Activated naive CD8-positive, alpha-beta T cell treated with anti-CD3 and anti-CD28 coated beads, Interleukin-2, amount 10 ng/mL, durations not matched to agents 7 days and 5 days (primary cell): ENCODE measurements at places on chromosomes 1 and 21. TPM values are rescaled to one million over a fixed set of nuclear protein-coding genes. Genes with fewer than 3 reads are reported as not detected.

- DNase-seq: no peak
Measured at GRCh38 chr1:227343206-227343605, 24.9 kb upstream of the CDC42BPA start.

DNA sequence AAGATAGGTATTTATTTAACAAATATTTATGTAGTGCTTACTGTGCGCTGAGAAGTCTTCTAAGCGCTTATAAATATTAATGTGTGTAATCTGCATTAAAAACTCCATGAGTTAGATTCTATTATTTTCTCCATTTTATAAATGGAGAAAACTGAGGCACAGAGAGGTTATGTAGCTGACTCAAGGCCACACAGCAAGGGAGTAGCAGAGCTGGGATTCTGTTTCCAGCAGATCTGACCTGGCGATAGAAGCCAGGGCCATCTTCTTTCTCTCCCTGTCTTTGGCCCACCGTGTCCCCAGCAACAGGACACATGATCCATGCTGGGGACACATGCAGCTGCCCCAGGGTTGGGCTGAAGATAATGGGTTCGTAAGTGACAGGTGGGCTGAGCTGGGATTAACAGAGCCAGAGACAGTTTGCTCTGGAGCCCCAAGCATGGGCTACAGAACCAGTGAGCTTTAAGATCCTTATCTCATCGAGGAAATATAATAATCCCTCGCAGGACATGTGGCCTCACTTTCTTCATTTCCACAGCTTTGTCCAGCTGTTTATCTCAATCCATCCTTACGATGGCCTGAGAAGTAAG is 30.3 kb downstream of the IGSF21 start:
- DNase-seq: no peak

GRCh38 chr1:90133133-90133532 is 138.2 kb downstream of the ZNF326 start:
- no peak for DNase-seq

GRCh38 chr1:65674522-65674921 is 118.2 kb upstream of the PDE4B start:
- DNase-seq: no peak

DNA sequence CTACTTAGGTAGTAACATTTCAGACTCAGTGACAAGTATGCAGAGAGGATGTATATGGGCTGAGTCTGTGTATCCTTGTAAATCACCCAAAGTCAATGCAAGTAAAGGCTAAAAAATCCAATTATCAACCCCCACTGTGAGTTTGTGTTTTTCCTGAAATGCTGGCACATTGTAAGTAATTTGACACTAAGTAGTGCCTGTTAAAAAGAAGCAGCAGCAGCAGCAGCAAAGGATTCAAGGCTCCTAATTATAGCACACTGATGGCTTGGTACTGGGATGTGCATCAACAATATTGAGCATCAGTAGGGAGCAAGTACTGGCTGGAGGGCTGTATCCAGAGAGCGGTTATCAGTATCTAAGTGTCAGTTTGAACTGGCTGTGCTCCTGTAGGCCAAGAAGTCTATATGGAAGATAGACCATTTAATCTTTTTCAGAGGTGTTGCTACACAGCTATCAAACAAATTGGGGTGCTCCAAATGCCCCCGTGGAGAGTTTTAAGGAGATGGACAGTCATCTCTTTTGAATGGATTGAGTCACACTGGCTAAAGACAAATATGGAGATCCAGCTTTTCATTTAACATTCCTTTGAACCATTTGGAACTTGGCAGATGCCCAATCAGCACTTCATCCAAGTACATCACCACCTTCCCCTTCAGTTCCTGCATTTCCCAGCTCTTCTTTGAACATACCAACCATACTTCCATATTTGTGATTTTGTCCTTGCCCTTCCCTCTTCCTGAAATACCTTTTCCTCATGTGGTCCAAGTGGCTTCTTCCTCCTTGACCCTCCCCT is 241.2 kb upstream of the ST6GALNAC5 start:
- DNase-seq: no peak

BRINP2 gene
- total RNA-seq: not detected

- no peak for DNase-seq
Measured at GRCh38 chr1:239457491-239458143, 71.2 kb downstream of the CHRM3 start.

SLC30A10 gene
- not detected for total RNA-seq

- DNase-seq: no peak
Measured at GRCh38 chr21:42125571-42126544, 54.7 kb downstream of the UMODL1 start.

DNA sequence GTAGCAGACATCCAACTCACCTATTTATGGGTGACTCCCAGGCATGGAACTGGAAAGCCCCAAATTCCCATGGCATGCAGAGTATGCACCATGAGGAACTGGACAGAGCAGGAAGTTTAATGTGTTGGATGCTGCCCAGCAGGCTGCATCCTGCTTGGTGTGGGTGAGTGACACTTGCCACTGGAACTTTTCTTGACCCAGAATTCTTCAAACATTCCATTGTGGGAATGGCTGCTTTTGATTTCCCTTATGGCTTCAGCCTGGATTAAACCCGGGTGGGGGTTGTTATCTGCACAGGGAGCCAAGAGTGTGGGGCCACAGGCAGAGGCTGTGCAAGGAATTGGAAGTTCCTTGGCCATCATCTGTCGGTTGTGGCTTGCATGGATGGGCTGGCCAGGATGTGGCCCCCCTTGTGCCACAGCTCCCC is 26.9 kb upstream of the BACE2 start:
- no peak for DNase-seq

B3GALT2 gene
- total RNA-seq: 6.0 TPM

GRCh38 chr1:237730826-237731350 is 159.8 kb downstream of the ZP4 start:
- no peak for DNase-seq

DNA sequence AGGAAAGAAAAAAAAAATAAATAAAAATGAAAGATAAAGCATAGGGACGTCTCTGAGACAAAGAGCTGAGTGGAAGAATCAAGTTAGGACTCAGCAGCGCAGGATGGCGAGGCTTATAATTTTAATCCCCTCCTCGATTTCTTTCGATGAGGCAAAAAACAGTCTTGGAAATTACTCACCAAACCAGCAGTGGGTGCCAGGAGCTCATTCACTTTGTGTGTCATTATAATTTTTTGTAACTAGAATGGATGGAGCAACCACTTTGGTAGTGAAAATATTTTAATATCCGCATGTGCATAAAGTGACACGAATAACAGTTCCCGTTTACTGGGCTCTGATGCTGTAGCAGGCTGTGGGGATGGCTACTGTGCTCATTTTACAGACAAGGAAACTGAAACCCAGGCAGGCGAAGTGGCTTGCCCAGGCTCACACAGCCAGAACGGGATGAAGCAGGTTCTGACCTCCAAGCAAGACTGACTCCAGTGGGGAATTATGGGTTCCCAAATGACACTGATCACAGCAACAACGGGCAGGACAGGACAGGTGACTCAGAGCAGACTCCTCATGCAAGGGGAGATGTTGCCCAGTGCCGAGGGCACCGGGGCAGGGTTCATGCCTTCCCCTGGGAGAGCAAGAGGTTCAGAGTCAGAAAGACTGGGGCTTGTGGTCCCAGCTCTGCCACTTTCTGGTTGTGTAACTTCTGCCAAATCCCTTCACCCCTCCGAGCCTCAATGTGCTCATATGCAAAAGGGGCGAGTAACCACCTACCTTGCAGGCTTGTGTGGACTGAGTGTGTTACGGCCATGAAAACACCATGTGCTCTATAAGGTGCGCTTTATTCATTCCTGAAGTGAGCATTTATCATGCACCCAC is 63.6 kb downstream of the RUNX3 start:
- DNase-seq: no peak

DNA sequence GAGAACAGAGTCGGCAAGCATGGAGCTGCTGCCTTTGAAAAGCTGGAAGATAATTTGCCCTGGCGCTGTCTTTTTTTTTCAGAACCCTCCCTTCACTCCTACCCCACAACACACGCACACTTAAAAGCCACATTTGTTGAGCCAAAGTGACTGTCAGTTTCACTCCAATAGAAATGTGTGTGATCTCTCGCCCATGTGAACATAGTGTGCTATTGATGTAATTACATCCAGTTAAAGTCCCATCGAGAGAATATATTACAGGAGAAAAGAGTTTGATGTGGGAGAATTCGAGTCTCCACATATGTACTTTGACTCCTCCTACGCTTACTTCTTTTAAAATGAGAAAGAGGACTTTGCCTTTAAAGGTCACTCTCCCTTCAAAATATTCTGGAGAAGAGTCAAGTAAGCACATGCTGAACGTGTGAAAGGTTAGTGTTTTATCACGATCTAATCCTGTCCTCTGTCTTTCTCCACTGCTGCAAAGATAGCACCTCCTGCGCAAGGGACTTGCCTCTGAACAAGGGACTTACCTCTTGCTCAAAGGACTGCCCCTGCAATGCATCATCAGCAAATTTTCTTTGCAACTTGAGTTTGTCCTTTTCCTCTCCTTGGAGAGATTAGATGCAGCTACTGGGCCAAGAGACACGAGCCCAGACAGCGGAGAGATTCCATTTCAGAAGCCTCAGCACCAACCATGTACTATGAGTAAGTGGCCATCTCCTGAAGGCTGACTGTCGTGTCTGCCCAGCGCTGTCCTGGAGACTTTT is 613.9 kb downstream of the PTPRU start:
- no peak for DNase-seq

DNA sequence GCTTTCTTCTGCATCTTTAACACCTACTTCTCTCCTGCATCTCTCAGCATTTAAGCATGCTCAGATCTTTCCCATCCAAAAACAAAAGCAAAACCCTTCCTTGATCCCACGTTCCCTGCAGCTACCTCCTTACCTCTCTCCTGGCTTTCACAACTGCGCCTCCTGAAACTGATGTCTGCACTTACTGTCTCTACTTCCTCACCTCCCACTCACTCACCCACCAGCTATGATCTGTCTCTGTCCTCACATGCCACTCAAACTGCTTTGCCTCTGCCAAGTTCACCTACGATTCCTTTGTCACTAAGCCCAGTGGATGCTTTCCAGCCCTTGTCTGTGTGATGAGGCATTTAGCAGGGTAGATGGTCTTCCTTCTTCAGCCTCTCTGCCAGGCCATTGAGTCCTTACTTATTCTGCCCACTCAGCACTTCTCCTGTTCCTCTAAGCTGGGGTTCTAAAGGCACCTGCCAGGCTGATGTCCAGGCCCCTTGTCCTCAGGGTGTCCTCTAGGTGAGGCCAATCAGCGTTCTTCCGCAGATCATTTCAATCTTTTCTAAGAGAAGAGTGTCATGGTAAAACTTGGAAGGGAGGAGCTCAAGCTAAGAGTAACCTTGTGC is 10.0 kb upstream of the GJB3 start:
- DNase-seq: no peak

- DNase-seq: no peak
Measured at GRCh38 chr21:16388291-16388690, 658.5 kb downstream of the USP25 start.

GRCh38 chr1:226029093-226029496 is 30.0 kb upstream of the SDE2 start:
- no peak for DNase-seq

RAB7B gene
- total RNA-seq: 0.91 TPM

DNA sequence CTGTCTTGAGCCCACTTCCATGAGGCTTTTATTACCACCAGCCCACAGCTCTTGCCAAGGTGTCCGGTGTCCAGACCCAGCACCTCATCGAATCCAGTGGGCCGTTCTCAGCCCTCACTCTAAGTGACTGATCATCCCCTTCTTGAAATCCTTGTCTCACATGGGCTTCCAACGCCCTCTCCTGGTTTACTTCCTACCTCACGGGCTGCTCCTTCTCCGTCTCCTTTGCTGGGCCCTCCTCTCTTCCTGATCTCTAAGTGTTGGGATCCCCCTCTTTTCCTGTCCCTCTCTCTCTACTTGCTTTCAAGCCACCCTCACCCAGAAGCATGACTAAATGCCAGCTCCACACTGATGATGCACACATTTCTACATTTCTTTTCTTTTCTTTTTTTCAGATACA is 9.0 kb upstream of the RHBG start:
- DNase-seq: no peak

TMEM63A gene
- 198 TPM for total RNA-seq

- no peak for DNase-seq
Measured at GRCh38 chr1:115281143-115281542, 56.9 kb downstream of the NGF start.

GRCh38 chr1:93014168-93014567 is 52.9 kb upstream of the DIPK1A start:
- DNase-seq: no peak

DNA sequence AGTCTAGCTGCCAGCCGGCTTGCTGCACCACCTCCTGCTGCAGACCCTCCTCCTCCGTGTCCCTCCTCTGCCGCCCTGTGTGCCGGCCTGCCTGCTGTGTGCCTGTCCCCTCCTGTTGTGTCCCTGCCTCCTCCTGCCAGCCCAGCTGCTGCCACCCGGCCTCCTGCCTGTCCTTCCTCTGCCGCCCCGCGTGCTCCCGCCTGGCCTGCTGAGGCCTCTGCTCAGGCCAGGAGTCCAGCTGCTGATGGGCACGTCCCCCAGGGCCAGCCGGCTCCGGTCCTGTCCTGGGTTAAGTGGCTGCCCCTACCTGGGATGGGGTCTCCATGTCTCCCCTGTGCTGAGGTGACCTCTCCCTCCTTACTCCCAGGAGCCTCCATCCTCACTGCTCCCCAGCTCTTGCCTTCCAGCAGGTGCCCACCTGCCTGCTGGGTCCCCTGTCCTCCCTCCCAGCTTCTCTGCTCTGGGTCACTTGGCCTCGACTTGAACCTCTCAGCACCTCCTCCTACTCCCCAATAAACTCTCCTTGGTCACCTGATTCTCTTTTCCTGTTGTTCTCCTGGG is 870 bp downstream of the KRTAP10-8 start:
- DNase-seq: no peak

PTPRU gene
- total RNA-seq: 0.54 TPM

- no peak for DNase-seq
Measured at GRCh38 chr1:192702212-192702902, 66.4 kb downstream of the RGS13 start.

- peak; percentile 68 for DNase-seq
Measured at GRCh38 chr1:21594935-21595897, 73.9 kb downstream of the RAP1GAP start.

RNF186 gene
- total RNA-seq: not detected

DNA sequence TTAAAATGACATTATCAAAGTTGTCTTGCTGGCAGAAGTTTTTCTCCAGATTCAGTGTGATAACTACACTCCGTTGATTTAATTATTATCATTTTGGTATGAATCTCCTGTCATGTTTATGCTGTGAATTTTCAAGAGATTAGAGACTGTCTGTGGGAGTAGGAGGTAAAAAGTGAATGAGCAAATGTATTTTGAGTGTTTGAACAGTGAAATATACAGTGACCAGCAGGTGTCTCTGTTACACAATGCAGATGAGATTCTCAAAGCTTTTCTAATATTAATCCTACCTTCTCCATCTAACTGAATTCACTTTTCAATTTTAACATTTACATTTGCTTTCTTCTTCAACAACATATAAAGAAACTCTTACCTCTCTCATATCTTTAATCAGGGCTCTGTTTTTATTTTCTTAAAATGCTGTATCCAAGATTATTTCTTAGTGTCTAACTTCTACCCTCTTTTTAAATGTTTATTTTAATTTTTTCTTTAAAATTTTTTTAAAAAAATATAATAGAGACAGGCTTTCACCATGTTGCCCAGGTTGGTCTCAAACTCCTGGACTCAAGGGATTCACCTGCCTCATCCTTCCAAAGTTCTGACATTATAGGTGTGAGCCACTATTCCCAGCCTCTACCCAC is 20.9 kb upstream of the HSPA13 start:
- no peak for DNase-seq

- no peak for DNase-seq
Measured at GRCh38 chr1:93076268-93076667, 2.8 kb upstream of the MTF2 start.
